ENCODE measurements at places on chromosomes 13 and 19.

GRCh38 chr13:24167666-24168391 lies 7.3 kb downstream of the SPATA13 start:
- DNase-seq, result no peak

DNA sequence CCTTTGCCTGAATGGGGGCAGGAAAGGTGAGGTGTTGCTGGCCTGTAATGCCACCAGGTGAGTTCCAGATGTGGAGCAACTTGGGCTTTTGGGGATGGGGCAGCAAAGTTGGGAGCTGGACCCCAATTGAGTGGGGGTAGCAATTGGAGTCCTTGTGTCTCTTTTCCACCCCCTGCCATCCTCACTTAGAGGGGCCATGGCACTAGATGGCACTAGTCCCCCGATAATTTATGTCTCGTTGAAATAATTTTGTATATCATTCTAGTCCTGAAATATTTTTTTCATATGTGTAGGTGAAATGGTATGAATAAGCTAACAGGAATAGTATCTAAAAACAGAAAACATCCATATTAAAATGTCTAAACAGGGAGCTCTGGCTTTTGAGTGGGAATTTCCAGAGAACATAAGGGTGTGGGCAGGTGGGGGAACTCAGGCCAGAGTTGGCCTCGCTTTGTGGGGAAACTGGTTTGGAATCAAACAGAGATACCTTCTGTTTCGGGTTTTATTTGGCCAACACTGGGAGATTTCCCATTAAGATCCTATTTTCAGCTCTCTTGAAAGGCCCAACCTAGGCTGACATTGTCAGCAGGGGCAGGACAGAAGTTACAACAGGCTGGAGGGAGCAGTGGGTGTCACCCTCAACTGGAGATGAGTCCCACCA lies 3.4 kb downstream of the ZNF576 start:
- no peak for DNase-seq

DNA sequence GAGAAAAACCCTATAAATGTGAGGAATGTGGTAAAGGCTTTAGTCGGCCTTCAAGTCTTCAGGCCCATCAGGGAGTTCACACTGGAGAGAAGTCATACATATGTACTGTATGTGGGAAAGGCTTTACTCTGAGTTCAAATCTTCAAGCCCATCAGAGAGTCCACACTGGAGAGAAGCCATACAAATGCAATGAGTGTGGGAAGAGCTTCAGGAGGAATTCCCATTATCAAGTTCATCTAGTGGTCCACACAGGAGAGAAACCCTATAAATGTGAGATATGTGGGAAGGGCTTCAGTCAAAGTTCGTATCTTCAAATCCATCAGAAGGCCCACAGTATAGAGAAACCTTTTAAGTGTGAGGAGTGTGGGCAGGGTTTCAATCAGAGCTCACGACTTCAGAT lies 11.7 kb downstream of the ZNF226 start:
- DNase-seq, result no peak

DNA sequence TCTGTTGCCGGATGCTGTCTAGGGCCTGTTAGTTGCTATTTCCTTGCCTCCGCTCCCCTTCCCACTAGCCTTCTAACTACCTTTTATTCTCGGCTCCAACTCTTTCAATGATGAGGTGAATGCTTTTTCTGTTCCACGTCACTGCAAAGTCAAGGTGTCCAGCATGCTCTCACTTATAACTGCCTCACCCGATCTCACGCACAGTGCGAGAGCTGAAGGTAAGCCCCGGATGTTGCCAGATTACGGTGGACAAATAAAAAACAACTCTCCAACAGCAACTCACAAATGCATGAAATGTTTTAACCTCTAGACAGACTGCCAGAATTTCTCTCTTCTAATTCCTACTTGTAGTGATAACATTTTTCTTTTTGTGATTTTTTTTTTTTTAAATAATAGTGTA lies 169.9 kb downstream of the STK24 start:
- no peak for DNase-seq

DNA sequence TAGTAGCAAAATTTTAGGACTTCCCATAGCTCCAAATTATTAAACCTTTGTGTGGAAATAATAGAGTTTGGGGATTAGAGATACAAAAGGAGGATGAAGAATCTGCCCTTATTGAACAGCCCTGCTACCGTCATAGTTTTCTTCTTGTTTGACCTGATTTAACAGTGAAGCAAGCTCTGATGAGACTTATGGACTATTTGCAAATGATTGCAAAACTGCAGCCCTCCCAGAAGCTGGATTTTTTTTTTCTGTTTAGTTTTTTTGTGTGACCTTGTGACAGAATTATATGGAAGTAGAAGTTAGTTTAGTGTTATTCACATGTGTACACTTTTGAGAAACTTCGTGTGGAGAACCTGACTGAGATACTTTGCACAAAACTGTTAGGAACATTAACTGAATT lies 267.8 kb downstream of the KCNRG start:
- DNase-seq, result no peak

DNA sequence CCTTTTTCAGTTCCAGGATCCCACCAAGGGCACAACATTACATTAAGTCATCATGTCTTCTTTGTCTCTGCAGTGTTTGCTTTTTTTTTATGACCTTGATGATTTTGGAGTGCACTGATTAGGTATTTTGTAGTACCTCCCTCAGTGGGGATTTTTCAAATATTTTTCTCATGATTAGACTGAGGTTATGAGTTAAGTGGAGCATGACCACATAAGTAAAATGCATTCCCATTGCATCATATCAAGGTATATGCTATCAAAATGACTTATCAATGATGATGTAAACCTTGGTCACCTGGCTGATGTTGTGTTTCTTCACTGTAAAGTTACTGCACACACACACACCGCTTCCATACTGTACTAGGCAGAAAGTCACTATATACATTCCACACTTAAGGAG lies 96.7 kb upstream of the TRPC4 start:
- no peak for DNase-seq

Measured in activated CD8-positive, alpha-beta memory T cell treated with anti-CD3 and anti-CD28 coated beads for 1 hour (primary cell).